Hypothalamus (tissue), 51 donors: ENCODE measurements at places on chromosomes 7 and 10.

GRCh38 chr7:154960063-154960790, 42.7 kb downstream of the PAXIP1 start:
- DNase-seq, result peak; percentile 21

- no peak for DNase-seq
Observed at GRCh38 chr7:38235606-38236005, 37.8 kb downstream of the TARP start.

GRCh38 chr7:100675581-100676350, 2.2 kb downstream of the GNB2 start:
- DNase-seq, result peak; percentile 60

DNA sequence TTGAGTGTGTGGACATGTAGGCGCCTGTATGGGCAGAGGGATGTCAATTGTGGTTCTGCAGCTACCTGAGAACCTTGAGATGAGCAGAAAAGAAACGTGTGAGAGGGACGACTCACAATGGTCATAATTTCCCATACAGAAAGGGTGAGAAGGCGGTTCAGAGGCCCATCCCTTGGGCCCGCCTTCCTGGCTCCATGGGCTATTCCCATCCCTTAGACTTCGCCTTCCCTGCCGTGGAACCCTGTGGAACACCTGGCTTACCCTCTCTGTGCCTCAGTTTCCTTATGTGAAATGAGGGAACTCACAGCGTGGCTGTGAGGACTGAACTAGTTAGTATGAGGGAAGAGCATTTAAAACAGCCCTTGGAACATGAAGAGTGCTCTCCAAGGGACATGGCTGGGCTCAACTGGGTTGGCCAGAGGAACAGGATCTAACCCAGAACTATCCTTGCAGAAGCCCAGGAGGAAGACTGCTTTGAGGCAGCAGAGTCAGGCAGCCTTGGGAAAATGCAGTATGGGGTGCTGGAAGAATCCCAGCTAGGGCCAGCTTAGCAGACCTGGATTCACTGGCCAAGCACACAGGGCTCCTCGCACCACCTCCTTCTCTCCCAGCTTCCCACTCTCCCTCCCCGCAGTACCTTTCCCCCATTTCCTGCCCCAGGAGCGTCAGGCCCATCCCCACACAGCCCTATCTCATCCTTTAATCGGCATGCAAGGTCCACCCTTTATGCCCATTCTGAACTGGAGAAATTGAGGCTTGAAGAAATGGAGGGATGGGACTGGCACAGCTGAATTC, 11.1 kb upstream of the ZMIZ1 start:
- DNase-seq, result no peak

- no peak for DNase-seq
Observed at GRCh38 chr10:70437721-70438120, 3.8 kb downstream of the NODAL start.

DNA sequence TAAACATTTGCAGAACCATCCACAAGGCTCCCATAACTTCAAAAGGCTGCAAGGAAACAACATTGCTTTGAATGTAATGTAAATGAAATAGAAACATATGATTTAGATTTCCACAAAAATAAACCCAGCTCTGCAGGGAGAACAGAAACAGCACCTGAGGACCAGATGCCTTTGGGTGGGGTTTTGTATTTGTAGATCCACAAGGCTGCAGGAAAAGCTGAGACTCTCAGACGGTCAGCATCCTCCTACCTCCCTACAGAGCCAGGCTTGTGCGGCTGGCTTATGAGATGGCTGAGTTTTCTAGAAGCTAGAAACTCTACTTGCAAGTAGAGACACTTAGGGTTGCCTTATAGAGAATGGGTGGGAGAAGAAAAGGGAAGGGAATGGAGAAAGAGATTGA, 49.8 kb downstream of the FAM107B start:
- DNase-seq, result no peak

- no peak for DNase-seq
Observed at GRCh38 chr7:100753750-100754149, 20.4 kb downstream of the ZAN start.

DNA sequence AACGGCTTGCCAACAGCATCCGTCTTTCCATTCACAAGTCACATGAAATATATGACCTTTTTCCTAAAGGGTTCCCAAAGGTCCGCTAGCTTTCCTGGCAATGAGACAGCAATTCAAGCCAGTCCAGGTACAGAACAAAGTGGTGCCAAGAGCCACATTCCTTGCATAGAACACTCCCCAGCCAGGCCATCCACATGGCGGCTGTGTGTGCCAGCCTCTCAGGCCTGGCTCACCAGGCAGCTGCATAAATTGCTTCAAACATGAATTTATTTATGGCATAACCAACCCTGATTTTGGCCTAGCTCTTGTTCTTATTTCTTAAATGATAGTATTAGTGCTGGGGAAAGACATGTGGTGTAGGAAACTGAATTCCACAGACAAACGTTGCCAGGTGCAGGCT, 63.7 kb upstream of the CREB5 start:
- no peak for DNase-seq
